ENCODE measurements at places on chromosomes 12 and 14.

DNA sequence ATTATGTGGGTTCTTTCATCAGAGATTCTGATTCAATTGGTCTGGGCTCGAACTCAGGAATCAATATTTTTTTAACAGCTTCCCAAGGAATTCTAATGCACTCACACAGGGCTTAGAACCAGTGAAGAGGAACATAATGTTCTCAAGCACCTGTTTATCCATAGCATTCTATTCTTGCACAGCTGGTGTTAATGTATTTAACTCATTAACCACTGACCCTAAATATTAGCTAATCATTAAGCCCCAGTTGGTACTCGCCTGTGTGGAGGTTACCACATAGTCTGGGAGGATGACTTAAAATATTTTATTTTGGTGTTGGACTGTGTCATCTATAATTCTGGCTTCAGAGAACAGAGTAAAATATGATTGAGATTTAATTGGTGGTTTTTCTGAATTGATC is 45.3 kb downstream of the LRP6 start:
- no peak for DNase-seq

- no peak for DNase-seq
Observed at GRCh38 chr12:127925971-127926370, 341.0 kb upstream of the TMEM132C start.

- DNase-seq = peak; percentile 35
Observed at GRCh38 chr14:31025367-31026076, at the start of gene AP4S1. AP4S1 (plus strand) TSS chr14:31025649; CDS start chr14:31066197, 40,548 bp downstream.

GRCh38 chr12:105733579-105733978 is 403.1 kb downstream of the C12orf75 start:
- no peak for DNase-seq

DNA sequence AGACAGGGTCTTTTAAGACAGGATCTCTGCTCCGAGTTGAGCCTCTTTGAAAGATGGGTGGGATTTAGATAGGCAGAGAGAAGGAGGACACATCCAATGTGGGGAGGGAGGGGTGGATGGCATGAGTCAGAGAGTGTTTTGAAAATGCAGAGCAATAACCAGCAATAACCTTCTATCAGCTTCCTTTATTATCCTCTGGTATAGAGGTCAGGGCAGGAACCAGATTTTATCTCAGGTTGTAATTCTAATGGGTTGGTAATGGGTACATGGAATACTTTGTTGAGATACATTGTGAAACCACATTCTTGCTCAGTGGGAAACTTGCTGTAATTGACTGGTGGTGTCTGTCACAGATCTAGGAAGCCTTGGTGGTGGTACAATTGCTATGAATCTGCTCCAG is 37.6 kb upstream of the CCDC63 start:
- DNase-seq = no peak

DNA sequence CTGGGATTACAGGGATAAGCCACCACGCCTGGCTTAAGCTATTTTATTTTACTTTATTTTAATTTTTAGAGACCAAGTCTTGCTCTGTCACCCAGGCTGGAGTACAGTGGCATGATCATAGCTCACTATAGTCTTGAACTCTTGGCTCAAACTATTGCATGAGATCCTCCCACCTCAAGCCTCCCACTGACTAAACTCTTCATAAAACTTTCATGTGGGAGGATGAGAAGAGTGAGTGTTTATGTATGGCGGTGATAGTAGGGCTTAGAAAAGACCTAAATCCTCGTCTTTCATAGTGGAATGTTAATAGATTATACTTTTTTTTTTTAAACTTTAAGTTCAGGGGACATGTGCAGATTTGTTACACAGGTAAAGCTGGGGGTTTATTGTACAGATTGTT is 23.5 kb upstream of the PPP4R3A start:
- DNase-seq = no peak

- no peak for DNase-seq
Observed at GRCh38 chr12:30796313-30796780, 41.6 kb upstream of the CAPRIN2 start.

DNA sequence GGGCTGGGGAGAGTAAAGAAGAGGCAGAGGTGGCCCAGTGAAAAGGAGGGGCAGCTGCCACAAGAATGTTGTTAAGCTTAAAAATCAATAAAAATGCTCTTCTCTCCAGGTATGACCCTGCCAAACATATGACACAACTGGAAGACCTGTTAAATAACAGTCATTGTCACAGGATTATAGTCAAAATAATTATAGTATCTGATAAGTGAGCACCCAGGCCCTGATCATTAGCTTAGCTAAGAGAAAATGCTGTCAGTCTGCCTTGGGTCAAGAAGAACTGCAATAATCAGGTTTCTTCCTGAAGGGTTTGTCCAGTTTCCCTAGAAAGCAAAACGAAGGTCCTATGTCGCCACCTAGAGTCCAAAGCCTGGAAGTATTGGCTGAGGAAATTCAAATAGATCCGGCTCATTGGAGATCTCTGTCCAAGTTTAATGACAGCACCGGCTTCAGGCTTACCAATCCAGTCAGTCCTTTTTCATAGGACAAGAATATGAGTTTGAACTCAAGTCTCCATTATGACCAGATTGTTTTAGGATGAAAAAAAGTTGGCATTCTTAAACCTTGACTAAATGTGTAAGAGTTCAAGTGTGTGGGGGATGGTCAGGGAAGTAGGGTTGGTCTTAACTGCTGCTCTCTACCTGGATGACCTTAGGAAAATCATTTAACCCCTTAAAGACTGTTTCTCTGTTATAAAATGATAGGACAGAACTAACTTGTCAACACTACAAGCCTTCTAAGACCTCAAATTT is 22.5 kb upstream of the NKX2-8 start:
- DNase-seq = peak; percentile 5

- DNase-seq = no peak
Observed at GRCh38 chr14:69528143-69528542, 43.6 kb downstream of the PLEKHD1 start.

- DNase-seq = no peak
Observed at GRCh38 chr12:49767333-49767732, 26.0 kb downstream of the TMBIM6 start.

DNA sequence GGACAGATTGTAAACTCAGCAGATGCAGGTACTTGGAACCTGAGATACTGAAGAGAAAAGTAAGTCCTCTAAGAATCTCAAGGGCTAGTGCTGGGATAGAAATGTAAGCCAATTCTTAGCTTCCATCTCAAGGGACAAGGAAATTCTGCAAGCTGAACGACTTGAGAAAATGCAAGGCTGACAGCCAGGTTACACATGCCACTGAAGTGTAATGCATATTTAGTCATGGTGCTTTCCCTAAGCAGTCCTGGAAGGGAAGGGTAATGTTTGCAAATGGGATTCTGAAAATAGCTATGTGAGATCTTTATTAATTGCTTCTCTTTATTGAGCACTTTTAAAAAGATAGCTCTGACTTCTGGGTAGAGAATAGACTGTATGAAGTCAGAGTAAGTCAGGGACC is 402.7 kb upstream of the SEL1L start:
- DNase-seq = no peak

DNA sequence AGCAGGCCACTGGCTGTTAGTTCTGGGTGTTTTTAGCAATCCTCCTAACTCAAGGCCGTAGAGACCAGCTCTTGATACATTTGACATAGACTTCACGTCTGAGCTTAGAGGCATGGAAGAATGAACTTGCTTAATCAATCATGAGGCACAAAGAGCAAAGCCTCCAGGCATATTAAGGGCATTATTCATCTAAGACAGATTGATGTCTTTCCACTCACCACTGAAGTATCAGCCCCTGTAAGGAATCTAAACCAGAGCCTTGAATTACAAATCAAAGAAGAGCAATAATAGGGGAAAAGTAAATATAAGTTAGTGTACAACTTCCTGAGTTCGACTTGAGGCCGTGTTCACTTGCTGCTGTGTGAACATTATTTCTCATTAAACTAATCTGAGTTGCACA is 1470.7 kb downstream of the AACS start:
- no peak for DNase-seq

DNA sequence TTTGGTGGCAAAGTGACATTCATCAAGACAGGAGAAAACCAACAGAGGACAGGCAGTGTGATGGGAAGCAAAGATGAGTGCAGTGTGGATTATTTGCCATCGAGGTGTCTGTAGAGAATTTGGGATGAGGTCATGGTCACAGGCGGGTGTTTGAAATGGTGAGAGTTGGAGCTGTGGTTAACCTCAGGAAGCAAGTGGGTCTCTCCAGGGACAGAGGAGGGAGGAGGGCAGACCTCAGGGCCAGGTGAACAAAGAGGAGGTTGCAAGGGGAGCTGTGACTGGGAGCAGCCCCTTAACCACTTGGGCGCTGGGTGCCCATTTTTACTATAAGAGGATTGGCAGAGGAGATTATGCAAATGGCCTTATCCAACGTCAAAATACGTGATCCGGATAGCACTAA is 7.0 kb downstream of the FZD10 start:
- no peak for DNase-seq

GRCh38 chr12:3137268-3137781 is 60.1 kb downstream of the TSPAN9 start:
- no peak for DNase-seq

GRCh38 chr12:15268927-15269552 is 47.8 kb upstream of the RERG start:
- no peak for DNase-seq

- DNase-seq = no peak
Observed at GRCh38 chr14:103551338-103551762, 11.1 kb downstream of the BAG5 start.

- DNase-seq = no peak
Observed at GRCh38 chr12:113201187-113202177, 16.0 kb downstream of the RITA1 start.

- no peak for DNase-seq
Observed at GRCh38 chr12:13121568-13121967, 18.1 kb upstream of the GSG1 start.

DNA sequence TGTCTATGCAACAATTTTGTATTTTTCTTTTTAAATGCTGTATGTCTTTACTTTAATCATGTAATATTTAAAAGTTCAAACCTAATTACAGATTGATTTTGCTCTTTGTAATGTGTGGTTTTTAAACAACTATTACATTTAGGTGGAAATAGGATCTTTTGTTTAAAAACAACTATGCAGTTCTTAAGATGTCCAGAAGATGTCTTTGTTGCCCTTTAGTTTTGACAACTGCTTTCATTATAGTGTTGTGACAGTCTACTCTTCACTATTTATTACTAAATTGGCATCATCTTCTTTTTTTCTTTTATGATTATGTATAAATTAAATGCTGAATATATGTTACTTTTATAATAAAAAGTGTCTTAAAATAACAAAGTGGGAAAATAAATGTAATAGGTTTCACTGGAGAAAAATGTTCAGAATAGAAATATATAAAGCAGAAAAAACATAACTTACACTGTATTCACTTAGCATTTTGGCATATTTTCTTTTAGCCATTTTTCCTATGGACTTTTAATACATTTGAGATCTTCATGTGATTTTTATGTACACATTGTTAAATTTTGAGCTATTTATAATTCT is 27.1 kb upstream of the PCNX4 start:
- DNase-seq = no peak

GRCh38 chr12:81992461-81992860 is 233.3 kb upstream of the PPFIA2 start:
- no peak for DNase-seq

DNA sequence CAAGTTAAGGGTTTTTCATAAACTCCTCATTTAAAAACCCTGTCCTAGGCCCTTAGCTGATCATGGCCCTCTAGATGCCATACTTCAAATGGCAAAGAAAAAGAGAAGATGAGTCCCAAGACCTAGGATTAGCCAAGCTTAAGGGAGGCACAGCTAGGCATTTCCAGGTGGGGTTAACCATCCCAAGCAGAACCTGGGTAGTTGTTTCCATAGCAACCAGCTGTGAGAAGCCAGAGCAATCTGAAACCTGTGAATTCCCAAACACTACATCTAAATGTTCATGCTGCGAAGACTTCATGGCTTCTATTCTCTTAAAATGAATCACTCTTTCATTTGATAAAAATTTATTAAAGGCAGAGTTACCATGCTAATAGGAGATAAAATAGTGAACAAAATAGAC is 372.9 kb downstream of the C12orf50 start:
- DNase-seq = no peak

- no peak for DNase-seq
Observed at GRCh38 chr14:32217301-32217700, 14.2 kb upstream of the RNU6-8 start.

DNA sequence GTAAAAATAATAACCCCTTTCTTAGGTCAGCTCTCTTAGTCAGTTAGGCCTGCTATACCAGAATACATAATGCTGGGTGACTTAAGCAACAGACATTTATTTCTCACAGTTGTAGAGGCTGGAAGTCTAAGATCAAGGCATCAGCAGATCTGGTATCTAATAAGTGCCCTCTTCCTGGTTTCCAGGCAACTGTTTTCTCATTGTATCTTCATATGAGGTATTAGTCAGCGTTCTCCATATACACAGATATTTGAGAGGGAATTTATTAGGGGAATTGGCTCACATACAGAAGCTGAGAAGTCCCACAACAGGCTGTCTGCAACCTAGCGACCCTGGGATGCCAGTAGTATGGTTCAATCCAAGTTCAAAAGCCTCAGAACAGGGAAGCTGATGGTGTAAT is 896.0 kb downstream of the GALC start:
- no peak for DNase-seq

DNA sequence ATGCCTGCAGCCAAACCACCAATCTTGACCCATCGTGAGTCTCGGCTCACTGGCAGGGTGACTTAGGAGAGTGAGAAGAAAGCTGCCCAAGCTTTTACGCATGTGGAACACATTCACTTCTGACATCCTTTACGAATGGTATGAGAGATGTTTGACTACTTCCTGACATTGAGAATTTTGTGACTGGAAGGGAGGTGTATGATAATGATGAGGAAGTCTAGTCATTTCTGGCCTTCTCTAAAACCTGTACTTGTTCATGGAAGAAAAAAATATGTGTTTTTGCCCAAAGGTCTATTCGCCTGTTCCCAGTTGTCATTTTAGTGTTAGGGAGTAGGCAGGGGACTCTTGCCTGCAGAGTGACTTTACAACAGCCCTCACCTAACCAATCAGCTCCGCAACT is 227.2 kb upstream of the ATP2B1 start:
- DNase-seq = no peak

DNA sequence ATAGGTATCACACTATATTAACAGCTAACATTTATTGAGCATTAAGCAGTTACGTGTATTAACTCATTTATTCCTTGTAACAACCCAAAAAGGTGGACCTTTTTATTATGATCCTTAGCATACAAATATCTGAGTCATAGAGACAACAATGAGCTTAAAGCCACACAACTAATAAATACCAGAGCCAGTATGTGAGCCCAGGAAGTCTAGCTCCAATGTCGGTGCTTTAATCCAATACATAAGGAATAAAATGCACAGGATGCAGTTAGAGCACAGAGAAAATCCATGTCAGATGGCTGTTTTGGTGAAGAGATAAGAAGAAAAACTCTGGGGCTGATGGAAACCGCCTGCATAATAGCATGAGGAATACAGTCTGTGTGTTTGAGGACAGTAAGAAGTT is 888.6 kb downstream of the TMTC2 start:
- DNase-seq = no peak

- DNase-seq = no peak
Observed at GRCh38 chr12:29921307-29921706, 137.6 kb upstream of the TMTC1 start.

DNA sequence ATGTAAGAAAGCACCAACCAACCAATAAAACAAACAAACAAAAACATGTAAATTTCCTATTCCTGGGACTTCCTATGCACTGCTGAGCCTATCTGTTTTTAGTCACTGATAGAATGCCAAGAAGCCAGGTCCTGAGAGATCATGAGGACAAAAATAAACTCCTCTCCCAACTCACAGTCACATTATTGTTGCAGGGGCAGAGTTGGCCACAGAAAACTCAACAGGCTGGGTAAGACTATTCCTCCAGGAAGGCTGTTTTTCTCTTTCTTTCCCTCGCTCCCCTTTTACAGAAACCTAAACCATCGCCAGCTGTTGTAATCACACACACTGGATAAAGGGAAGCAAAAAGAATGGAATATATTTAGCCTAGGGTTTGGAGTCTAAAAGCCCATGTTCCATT is 55.8 kb upstream of the METAP2 start:
- DNase-seq = no peak
